EL (cell line): ENCODE measurements at places on chromosomes 12 and 14.

GRCh38 chr12:83015390-83016217, 328.9 kb downstream of the TMTC2 start:
- DNase-seq = peak; percentile 3

GRCh38 chr14:61178226-61179060, 102.7 kb downstream of the TMEM30B start:
- DNase-seq = peak; percentile 99

DNA sequence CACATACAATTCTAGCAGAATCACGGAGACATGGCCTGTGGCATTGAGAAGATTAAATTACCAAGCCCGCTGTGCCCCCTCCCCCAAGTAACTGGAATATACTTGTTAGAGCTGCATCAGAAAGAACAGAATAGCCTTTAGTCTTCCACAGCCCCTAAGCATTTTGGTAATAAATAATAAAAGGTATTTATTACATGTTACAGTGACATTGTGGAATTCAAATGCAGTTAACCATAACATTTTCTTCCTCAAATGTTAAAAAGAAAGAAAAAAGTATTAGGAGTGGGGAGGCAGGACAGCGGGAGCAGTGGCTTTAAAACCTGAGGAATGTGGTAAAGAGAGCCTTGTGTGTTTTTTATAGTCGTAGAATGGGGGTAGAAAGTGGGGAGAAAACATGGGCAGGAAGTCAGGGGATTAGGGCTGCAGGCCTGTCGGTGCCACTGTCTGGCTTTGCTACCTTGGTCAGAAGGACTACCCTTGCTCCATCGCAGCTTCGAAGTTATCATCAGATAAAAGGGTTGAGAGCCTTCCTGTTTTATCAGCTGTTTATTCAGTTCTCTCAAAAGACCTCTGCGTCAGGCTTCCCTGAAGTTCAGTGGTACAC, 255.9 kb downstream of the MSRB3 start:
- DNase-seq = peak; percentile 31

DNA sequence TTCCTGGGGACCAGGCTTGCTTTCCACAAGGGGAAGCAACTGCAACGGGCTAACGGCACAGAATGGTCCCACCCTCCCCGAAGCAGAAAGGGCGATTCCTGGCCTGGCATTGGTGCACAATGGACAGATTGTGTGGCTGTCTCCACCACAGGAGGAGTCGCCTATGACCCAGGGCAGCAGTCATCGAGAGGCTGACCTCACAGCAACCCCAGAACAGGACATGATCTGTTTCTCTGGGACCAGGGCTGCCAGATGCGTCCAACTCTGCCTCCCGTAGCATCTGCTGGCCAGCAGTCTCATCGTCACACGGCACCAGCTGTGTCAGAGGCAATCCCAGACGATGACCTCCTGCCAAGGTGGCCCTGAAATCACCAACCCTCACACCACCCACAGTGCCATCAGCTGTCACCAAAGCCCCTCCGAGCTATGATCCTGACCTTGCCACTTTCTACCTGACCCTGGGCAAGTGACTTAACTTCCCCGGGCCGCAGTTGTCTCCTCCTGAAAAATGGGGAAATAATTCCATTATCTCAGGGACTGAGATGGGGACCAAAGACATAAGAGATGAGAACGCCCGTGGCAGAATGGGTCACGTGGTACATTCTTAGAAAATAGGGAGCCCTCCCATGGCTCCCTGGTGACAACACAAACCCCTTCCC, 86.7 kb downstream of the CHGA start:
- DNase-seq = no peak

DNA sequence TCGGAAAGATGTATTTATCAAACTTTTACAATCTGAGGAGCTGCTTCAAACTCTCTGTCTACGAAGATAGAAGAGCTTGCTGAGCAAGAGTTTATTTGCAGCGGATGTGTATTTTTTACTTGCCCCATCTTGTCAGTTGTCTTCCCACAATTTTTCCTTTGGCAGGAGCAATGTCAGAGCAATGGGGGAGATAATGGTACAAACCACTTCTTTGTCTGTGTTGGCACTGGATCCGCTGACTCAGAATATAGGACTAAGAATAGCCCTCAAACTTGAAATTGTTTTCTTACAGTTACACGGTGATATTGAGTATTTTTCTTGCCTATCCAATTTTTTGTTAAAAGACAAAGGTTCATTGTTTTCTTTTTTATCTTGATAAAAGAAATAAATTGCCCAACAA, 27.6 kb downstream of the HELB start:
- no peak for DNase-seq

DNA sequence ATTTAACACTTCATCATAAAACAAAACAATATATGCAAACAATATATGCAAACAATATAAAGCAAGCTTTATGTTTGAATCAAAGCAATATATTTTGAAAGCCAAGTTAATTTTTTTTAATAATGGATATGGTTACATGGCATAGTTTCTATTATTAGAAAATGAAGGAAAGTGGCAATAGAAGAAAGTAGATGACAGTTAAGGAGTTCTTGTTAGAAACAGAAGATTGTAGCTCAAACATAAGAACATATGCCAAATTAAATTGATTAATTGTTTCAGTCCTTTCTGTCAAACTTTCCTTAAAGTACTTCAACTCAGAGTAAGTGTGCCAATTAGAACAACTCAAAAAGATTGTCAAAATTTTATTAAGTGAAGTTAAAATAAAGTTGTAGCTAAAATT, 1248.3 kb downstream of the SLC16A7 start:
- DNase-seq = no peak

DNA sequence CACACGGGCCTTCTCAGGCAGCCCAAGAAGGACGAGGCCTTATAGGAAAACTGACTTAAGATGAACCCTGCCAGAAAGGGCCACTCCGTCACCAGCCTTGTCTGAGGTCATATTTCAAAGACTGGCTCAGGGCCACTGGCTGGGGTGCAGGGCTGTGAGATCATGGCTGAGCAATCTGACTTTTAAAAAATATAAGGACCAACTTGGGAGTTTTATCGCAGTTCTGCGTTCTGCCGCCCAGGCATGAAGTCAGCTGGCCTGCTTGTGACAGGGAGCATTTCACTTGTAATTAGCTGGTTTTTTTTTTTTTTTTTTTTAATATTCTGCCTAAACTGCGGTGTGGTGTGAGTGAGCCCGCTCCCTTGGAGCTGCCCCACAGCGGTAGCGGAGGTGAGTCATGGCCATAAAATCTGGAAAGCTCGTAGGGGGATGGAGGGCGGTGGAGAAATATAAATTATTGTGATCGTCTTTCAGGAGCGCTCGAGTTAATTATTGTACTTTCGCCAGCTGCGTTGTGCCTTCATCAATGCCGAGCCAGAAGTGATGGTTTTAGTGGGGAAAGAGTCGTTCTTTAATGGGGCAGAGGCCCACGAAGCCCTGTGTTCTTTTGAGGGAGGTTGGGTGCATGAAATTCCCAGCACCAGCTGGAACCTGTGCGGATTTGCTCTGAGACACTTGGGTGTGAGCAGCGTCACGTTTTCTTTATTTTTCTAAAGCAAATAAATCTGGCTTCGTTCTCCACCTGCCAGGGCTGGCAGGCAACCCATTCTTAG, 231.9 kb downstream of the C12orf75 start:
- peak; percentile 54 for DNase-seq

DNA sequence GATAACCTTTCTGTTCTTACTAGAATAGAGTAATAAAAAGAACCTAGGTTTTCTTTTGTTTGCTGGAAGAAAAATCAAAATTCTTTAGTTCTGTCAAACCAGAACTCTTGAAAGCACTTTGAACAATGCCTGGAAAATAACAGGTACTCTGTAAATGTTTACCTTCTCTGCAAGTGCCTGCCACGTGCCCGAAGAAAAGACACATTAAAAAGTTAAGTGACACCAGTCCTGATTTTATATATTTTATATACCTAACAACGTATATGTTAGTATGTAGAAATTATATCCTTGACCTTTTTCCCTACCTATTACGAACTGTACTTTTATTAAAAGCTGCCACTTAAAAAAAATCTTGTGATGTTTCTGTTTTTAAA, 976 bp downstream of the THAP2 start:
- no peak for DNase-seq

- DNase-seq = no peak
Observed at GRCh38 chr12:120259418-120260202, 5.9 kb downstream of the PXN start.

- DNase-seq = no peak
Observed at GRCh38 chr14:103889313-103890051, 38.8 kb upstream of the TDRD9 start.
